ENCODE measurements at places on chromosomes 2 and 18.

GRCh38 chr2:208015475-208015874 is 9.9 kb downstream of the PLEKHM3 start:
- DNase-seq, result no peak

GRCh38 chr2:118417406-118418120 is 329.3 kb downstream of the INSIG2 start:
- no peak for DNase-seq

DNA sequence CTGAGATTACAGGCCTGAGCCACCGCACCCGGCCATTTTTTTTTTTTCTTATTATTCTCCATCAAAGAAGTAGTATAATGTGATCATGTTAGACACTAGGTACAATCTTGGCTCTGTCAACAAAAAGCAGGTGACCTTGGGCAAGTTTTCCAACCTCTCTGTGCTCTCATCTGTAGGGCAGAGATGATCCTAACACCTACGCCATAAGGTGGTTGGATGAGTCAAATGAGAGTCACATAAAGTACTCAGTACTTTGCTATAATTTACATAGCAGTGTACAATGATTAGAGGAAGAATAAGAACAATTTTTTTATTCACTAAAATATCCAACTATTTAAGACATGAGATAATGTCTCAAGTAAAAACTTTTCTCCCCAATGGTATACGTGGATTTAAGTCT is 128.6 kb downstream of the TGIF1 start:
- DNase-seq, result no peak

- no peak for DNase-seq
Measured at GRCh38 chr2:45494275-45494977, 116.6 kb downstream of the SRBD1 start.

DNA sequence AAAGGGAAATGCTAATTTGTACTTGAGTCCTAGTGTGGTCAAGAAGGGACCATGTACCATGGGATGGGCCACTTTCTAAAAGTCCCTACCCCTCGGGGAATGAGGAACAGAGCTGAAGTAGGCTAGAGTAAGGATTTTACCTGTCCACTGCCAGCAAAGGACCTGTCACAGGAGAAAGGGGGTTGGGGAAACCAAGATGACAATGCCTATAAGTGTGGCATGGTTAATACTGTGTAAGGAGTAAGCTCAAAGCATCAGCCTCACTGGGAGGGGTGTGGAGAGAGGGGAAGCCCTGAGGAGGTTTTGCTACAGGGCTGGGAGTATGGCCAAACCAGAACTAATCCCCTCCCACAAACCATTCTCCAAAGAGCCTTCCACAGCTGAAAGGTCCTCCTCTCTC is 15.8 kb downstream of the GKN2 start:
- no peak for DNase-seq

- no peak for DNase-seq
Measured at GRCh38 chr2:205786976-205787375, 104.7 kb downstream of the NRP2 start.

DNA sequence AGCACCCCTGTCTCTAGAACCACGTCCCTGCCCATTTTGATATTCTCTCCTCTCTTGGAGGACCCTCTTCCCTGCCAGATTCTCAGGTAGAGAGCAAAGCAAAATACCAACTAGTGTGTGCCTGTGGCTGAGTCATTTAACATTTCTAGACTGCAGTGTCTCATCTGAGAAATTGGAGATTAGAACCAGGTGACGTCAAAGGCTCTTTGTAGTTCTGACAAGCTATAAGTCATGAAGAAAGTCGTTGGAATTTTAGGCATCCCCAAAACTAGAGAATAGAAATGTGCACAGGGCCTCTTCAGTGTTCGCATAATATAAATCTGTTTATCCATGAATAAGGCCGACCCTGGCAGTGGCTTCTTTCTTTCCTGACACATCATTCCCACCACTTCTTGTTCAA is 74.4 kb upstream of the TANC1 start:
- no peak for DNase-seq

DNA sequence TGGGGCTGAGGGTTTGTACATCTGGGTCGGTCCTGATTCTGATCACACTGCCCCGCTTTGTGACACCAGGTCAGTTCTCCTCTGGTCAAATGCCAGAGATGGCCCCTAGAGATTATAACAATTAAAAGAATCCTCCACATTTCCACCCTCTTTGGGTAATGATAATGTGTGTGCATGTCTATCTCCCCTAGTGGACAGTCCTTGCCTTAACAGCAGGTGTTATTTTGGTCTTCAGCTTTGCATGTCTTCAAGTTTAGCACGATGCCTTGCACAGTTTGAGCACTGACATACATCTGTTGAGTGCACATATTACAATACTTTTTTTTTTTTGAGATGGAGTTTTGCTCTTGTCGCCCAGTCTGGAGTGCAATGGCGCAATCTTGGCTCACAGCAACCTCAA is 25.7 kb upstream of the COX7A2L start:
- no peak for DNase-seq

DNA sequence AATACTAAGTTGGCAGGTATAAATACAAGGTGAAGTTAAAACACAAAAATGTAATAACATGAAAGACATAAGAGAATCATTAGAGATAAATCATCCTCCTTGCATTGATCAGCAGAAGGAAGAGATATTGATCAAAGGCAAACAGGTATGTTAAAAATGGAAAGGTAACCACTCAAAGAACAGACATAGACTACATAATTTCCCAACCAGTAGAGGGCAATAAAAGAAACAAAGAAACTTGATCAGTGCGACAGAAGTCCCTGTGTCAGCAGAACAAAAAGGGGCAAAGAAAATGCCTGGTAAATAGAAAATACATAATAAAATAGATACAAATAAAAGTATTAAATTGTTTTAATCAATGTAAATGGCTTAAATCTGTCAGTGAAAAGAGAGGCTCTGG is 53.6 kb downstream of the FAM228A start:
- no peak for DNase-seq

DNA sequence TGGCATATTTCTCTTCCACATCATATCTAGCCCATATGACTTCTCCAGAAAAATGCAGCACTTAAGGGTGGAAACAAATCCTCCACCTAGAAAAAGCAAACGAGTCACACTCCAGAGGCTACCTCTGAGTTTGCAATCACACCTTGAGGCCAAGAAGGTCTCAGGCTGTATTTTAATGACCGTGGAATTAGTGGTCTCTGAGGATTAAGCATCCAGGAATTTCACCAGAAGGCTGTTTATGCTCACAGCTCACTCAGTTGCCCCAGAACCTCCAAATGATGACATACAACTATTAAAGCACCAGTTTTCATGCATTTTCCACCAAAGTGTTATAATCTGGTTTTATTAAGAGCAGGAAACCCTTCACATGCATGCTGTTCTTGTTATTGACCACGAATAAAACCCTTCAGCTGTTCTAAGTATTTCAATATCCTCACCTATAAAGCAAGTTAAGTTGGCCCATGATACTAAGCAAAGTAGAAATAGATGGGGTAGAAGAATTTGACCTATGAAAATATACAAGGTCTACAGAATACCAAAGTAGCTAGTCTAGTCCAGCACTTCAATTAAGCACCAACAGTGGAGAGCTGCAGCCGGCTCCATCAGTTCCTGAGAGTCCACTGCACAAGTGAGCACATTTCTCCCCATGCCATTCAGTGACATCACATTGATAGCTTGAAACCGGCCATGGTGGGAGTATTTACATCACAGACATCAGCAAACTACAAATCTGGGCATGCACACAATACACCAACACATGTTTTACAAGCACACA is 39.5 kb upstream of the SLC14A1 start:
- DNase-seq, result no peak

Data from CD8-positive, alpha-beta T cell (primary cell).